ENCODE measurements at places on chromosomes 2 and 18. TPM values are rescaled to one million over a fixed set of nuclear protein-coding genes. Genes with fewer than 3 reads are reported as not detected.

DNA sequence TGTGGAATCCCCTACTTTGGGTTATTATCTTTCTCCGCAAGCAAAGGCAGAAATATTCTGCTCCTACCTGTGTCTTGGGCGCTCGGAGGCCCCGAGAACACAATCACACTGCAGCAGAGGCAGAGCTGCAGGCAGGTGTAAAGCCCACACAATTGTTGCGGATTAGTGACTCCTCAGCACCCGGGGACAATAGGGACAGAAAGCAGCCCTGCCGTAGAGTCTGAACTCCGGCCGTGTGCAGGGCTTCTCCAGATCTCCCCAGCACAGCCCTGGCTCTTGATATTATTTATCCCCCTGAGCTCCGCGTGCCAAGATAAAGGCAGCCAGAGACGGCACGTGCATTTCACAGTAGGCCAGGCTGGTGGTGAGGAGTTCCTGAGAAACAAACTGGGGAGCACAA, 229.2 kb downstream of the EN1 start:
- no peak for DNase-seq

DNA sequence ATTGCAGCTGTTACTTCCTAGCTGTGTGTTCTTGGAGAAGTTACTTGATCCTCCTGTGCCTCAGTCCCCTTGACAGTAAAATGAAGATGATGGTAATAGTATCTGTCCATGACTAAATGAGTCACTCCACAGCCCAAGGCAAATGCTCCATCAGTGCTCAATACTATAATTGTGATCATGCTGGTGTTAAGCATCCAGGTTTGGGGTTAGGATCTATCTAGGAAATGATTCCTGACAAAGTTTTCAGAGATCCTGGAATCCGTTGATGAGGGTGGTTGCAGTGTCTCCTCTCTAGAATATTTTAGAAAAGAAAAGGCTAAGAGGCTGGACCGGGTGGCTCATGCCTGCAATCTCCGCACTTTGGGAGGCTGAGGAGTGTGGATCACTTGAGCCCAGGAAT, 2.7 kb upstream of the PRELID3A start:
- DNase-seq = no peak

SRD5A2 gene
- total RNA-seq = not detected

PTCD3 gene
- total RNA-seq = 101 TPM

GRCh38 chr2:157155992-157156391, 101.5 kb upstream of the GALNT5 start:
- no peak for DNase-seq

DNA sequence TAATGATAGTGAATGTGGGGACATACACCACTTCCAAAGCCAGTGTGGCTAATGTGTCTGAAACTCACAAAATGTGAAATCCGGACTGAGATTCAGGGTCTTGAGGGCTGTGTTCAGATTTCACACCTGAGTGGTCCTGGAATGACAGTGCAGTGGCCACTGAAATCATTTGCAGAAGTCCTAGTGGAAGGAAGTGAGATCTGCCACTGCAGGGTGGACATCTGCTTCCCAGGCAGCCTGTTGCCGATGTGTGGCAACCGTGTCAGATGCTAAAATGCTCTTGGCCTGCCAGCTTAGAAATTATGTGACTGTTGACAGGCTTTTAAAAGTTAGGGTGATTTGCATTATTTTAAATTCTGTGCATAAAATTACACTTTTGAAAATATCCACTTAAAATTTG, 77.8 kb upstream of the TMEM200C start:
- no peak for DNase-seq

Measured in left colon (tissue), 2 donors.